ENCODE measurements at places on chromosomes 12 and 14.

- no peak for DNase-seq
Observed at GRCh38 chr12:65977384-65977783, 153.1 kb downstream of the HMGA2 start.

- no peak for DNase-seq
Observed at GRCh38 chr12:54624315-54625279, 10.1 kb downstream of the LACRT start.

DNA sequence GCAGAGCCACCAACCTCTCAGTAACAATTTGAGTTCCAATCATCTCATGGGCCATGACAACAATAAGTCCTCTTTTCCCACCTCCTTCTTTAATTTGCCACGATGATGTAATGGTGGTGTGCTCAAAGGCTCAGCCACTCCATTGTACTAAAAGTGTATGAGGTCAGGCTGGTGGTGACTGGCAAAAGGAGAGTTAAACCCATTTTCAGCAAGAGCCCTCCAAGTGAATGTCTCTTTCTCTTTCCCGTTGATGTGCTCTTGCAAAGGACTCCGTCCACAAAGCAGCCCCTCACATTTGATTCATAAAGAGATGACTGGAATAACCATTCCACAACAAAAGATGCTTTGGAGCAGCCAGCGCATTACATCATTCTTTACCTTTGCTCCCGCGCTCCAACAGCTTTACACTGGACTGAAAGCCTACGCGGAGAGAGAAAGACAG is 41.6 kb downstream of the DUSP16 start:
- no peak for DNase-seq

DNA sequence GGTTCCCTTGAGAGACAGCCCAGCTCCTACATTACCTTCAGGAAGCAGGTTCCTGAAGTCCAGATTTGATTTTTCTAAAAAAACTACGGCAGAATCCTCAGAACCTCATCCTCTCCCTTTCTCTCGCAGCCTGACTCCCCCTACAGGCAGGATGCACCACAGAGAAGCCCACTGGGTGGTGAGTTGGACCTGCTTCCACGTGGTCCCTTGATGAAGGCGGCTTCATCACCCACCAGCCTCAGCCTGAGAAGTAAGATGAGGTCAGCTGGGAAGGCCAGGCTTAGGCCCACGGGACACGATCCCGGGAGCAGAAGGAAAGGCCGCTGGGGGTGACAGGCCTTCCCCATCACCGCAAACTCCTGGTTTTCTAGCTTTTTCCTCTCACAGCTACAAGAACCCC is 83.0 kb downstream of the ACTN1 start:
- DNase-seq, result peak; percentile 71

GRCh38 chr12:111270774-111271173 is 98.1 kb downstream of the PHETA1 start:
- no peak for DNase-seq

DNA sequence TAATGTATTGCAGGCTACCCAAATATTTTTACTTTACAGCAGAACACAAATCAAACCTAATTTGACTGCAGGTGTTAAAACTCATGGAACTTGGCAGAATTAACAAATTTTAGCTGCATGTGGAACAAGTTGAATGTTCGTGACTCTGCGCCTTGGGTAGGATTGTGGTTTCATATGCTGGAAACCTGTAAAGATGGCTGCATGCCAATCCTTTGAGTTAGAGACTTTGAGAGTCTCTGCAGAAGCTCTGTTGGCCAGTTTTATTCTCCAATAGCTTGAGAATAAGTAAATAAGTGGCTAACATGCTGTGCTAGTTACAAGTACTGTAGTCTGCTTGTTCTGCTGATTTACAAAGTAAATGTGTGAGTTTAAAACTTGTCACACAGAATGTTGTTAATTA is 77.8 kb downstream of the PDE6H start:
- no peak for DNase-seq

DNA sequence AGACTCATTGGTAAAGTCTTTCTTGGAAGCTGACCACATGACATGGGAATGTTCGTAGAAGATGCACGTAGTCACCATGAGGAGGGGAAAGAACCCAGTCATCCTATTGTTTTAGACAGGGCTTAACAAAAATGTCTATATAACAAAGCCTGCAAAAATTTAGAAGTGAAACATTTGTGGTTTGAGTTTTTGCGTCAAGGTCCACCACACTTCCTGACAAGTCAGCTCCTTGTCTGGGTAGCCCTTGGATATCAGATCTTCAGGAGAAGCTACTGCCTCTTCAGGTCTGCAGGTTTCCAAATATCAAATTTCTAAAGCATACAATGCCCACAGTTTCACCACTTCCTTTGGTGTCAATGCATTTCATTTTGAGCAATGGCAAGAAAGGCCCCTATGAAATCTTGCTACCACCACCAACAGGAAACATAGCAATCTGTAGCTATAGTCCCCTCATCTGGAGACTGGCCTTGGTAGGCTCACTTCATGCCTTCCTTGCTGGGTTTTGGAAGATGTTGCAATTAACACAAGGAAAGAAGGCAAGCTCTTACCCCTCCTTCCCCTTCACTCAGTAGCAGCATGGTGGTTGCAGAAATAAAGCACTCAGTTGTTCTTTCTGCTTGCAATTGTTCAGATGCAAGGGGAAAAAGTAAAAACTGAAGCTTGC is 235.2 kb downstream of the PCNX1 start:
- no peak for DNase-seq

DNA sequence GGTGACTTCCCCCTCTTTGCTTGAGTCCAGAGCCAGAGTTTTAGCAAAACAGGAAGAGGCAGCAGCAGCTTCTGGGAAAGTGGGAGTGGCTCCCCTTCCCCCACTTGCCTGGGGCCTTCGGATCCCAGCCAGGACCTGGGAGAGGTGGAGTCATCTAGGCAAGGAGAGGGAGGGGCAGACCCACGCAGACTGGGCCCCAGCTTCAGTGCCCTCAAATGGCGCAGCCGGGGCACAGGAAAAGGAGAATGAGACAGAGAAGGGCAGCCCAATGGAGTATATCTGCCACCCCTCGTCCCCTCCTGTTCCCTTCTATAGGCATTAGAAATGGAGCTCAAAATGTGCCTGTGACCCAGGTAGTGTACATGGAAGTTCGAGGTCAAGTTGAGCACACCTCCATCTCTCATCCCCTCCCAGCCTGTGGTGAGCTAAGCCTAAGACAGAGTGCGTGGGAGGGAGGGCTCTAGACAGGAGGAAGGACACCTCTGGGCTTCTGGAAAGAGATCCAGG is 9.3 kb upstream of the HDAC7 start:
- peak; percentile 88 for DNase-seq

GRCh38 chr12:75685617-75686225 is 174.3 kb upstream of the KRR1 start:
- DNase-seq, result no peak

DNA sequence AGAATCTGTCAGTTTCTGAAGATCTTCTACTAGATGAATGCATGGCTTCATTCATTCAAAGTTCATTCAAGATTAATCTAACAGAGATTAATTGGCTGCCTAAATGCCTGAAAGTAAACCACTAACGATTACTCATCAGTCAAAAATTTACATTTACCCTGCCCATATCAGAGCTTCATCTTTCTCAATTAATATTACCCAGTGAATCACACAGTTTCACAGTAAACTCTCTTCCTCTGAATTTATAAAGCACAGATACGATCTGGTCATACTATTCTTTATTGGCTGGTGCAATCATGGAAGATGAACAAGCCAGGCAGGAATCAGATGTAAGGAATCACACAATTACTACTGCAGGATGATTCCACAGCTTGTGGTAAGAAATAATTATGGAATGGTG is 377.7 kb downstream of the SLC16A7 start:
- DNase-seq, result no peak

- no peak for DNase-seq
Observed at GRCh38 chr12:71276541-71276940, 118.7 kb upstream of the TSPAN8 start.

GRCh38 chr12:55738123-55739024 is 4.5 kb upstream of the GDF11 start:
- no peak for DNase-seq

DNA sequence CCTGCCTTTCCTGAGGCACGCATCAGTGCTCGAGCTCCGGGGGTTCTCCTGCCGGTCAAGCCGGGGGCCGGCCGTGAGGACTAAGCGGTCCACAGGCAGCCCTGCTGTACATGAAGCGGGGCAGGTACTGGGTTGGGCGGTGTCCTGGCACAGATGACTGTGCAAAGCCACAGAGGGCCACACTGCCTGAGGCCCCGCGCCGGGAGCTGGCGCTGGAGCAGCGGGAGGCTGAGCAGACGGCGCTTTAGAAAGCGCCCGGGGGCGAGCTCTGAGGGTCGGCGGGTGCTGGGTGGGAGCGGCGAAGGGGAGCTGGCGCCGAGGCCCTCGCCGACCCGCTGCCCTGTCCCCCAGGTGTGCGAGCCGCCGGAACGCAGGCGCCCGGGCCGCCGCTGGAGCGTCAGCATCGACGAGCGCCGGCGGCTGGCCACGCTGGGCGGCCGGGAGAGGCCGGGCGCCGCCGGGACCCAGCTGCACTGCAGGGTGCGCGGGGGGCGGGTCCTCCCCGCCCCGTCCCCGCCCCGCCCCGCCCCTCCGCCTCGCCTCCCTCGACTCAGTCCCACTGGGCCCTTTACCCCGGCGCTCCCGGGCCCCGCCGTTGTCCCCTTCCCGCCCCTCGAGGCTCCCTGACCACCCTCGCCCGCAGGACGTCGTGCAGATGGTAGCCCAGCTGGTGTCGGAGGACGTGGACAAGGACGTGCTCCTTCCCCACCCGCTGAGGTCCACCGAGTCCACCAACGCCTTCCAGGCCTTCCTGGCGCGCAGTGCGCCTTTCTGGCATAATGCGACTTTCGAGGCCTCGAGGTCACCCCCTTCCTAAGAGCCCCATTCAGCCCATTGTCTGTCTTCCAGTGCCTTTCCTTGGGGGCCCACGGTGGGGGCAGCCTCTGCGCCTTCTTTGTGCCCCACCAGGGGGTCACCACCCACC is 8.3 kb upstream of the MTA1 start:
- peak; percentile 72 for DNase-seq

Measured in coronary artery (tissue), 2 donors.